ENCODE measurements at places on chromosomes 3 and 15.
A peak's percentile ranks its signal among the peaks of the same experiment; 100 is the strongest.

GRCh38 chr3:188507244-188507720 is 353.3 kb downstream of the LPP start:
- no peak for DNase-seq

DNA sequence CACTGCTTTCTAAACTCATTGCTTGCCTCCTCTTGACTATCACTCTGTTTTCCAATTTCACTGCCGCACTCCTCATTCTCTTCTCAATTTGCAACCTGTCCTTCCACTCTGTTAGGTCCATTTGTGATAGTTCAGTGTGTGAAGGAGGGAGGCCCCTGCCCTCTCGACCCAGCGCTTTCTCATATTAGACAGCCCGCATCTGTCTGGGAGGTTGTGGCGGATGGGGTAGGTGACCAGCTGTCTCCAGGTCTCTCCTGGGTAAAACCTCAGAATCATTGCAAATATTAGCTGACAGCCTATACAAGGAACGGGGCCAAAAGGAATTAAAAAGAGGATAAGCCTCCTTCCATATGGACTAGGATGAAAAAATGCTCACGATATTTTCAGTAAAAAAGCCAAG is 358.3 kb downstream of the SHQ1 start:
- DNase-seq: no peak

- no peak for DNase-seq
These were observed 52.8 kb downstream of the RAF1 start for GRCh38 chr3:12611117-12611516.

DNA sequence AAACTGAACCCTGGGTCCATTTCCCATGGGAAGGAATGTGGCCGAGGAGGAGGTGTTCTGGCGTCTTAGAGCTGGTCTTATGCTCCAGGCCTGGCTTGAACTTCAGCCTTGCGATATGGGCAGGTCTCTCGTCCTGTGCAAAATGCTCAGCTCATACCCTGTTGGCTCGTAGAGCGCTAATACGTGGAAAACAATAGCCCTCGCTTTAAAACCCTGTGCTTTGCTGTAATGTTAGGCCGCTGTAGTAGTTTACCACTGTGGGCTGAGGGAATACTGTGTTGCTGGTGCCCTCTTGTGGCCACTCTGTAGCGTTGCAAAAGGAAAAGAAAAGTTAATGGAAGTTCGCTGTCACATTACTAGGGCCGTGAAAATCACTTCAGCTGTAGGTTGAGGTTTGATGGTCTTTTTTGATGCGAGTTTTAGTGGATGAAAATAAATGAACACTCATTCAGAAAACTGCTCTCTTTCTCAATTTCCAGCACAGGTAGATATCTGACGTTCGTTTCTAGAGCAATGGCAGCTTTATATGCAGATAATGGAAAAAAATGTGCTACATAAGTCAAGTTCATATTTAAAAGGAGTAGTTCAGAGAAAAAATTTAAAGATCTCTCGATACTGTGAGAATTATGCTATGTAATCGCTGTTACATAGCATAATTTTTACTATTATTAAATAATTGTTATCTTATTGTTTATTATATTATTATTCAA is 92.9 kb downstream of the MCTP2 start:
- peak; percentile 45 for DNase-seq

GRCh38 chr3:124469555-124469954 is 260.7 kb upstream of the UMPS start:
- DNase-seq: no peak

- DNase-seq: no peak
These were observed 241.8 kb downstream of the ARRDC4 start for GRCh38 chr15:98202256-98202655.

DNA sequence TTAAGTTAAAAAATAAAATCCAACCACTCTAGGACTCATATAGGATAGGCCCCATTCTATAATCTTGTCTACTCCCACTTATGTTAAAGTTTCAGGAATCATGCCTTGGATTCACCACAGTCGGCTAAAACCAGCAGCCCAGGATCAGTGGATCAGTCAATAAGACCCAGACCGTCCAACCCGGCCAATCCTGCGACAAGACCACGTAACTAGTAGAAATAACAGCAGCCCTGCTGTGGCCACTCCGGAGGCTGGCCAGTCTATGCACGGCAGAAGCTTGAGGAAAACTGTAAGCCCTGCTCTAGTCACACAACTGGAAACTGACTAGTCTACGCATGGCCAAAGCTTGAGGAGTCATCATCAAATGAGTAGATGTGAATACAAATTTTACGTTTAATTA is 12.8 kb upstream of the SLC9C1 start:
- no peak for DNase-seq

DNA sequence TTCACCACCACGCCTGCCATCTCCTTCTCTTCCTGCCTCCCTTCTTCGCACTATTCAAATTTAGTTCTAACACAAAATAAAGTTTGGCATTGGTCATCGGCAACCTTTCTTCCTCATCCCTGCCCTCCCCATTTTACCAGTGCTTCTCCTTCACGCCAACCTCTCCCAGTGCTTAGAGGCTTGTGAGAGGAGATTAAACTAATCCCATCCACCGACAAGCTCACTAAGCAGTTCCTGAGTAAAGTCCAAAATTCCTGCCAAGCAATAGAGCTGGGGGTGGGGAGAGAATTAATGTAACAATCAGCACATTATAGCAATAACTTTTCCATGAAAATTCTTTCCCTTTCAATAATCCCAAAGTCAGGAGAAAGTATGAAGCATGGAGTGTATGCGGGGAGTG is 157.4 kb upstream of the GMNC start:
- DNase-seq: no peak

GRCh38 chr15:79849789-79850188 is 47.0 kb downstream of the MTHFS start:
- peak; percentile 32 for DNase-seq

DNA sequence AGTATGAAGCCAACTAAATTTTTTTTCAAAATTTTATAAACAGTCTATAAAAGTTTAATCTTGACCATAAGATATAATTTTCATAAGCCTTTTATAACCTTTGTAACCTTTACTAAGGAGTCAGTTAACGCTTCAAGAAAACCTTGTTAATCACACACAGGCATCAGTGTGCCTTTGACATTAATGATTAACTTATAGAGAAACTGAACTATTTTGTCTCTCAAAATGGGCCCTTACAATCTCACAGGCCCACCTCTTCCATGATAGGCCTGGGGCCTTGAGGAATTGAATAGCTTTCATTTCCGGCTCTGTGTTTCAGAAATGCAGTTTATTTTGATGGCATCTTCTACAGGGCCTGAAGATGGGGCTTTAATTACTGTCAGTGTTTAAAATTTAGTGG is 70.1 kb downstream of the CD200 start:
- no peak for DNase-seq

DNA sequence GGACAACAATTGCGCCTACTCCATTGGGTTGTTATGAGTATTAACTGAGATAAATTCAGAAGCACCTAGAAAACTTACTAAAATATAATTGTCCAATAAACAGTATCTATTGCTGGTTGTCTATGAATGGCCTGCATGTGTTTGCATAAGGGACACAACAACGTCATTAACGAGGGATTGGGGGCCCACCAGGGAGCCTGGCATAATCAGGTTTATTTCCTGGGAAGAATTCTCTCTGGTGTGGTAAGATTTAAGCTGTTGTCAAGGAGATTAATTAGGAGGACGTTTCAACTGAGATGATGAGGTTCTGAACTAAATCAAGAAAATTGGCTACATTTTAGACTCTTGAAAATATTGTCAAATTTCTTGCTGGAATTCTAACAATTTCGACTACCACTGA is 176.1 kb upstream of the CDIN1 start:
- no peak for DNase-seq

GRCh38 chr3:194637066-194637465 is 3.8 kb upstream of the TMEM44 start:
- DNase-seq: no peak

DNA sequence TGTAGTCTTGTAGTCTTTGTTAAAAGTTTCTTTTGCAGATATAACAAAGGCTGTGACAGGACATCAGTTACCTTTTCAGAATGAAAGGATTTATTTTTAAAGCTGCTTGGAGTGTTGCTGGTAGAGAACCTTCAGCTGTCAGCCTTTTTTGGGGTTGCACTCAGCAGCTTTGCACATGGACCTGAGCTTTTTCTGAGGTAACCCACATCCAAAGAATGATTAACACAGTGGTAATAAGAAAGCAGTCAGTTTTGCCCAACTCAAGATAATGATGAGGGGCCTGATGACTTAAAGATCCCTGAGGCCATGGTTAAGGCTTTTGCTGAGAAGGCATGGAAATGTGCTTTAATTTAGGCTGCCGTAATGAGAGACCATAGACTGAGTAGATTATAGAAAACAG is 1042.7 kb downstream of the PLOD2 start:
- no peak for DNase-seq

DNA sequence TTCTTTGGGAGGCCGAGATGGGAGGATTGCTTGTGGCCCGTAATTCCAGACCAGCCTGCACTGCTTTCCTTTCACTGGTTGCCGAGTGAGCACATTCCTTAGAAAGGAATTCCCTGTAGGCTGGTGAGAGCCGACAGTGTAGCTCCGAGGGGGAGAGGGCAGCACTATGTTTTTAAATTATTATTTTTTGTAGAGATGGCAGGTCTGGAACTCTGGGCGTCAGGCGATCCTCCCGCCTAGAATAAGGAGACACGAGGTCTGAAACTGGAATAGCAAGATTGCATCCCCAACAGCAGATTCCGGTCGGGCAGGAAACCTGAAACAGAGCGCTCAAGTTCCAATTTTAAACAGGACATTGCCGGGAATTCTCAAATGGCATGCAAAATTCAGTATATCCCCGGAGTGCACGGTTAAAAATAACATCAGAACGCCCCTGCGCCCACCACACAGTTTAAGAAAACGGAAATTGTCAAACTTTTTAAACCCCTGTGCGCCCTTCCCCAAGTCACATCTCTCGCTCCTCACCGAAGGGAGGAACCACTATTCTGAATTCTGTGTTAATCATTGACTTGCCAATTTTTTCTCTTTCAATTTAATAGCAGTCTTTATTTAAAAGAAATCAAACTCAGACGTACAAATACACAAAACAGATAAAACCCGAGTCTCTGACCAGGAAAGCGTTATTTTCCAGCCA is 643 bp upstream of the RNU5B-1 start:
- no peak for DNase-seq

- no peak for DNase-seq
These were observed 13.0 kb upstream of the CADPS start for GRCh38 chr3:62888180-62888579.

GRCh38 chr3:100720426-100720825 is 11.1 kb downstream of the TFG start:
- DNase-seq: no peak

- no peak for DNase-seq
These were observed 96.9 kb upstream of the ATP2B2 start for GRCh38 chr3:10602271-10602670.

DNA sequence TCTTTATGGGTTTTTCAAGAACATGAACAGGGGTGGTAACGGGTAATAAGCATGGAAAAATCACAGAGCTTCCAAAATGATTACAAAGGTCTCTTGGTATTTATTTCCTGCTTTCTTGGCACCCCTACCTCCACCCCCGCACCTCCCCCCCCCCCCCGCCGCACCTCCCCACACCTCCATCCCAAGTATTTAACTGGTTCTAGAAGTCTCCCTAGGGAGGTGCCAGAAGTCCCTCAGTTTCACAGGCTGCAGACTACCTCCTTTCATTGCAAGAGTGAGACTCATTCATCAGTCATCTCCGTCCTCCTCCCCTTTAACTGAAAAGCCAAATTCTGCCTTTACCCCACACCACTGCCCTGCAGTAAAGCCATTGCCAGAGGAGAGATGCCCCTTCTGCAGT is 169.4 kb downstream of the ALDH1A2 start:
- DNase-seq: no peak

DNA sequence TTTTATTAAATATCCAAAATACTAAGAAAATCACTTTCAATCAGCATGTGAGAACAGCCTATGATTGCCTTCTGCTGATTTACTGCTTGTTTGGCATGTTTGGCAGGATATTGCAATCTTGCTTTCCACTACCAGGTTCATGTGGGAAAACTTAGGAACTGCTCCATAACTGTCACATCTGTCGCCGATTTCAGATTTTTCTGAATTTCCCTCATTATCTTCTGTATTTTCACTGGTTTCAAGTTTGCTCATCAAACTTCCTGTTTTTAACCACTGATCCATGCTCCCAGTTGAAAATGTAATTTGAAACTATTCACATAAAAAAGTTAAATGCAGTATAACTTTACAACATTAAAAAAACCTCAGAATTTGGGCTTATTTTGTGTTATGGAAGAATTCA is 93.0 kb downstream of the NFKBIZ start:
- DNase-seq: no peak

DNA sequence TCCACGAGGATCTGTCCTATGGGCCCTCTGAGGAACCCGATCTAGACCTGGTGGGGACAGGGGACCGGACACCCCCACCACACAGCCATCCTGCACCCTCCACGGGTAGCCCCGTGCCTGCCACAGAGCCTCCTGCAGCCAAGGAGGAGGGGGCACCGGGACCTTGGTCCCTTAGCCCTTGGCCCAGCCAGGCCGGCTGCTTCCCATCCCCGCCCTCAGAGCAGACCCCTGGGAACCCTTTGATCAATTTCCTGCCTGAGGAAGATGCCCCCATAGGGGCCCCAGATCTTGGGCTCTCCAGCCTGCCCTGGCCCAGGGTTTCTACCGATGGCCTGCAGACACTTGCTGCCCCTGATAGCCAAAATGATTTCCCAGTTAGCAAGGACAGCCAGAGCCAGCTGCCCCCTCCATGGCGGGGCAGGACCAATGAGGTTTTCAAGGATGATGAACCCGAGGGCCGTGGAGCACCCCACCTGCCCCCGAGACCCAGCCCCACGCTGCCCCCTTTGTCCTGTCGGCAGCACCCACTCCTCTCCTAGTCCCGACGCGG is 91.5 kb downstream of the TBC1D2B start:
- no peak for DNase-seq

DNA sequence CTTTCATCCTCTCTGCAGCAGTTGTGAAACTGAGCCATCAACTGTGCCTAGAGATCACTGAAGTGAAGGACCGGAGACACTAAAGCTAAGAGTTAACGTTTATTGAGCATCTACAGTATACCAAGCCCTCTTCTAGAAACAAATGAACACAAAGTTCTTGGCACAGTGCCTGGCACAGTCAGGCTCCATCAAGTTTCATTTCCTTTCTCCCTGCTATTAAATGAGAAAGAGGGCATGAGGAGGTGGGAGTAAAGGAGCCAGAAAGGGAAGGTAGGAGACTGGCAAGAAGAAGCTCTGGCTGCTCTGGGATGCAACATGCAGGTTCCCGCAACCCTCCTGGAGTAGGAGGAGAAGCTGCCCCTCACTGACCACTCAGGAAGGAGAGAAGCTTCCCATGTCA is 30.6 kb downstream of the CYP19A1 start:
- no peak for DNase-seq

GRCh38 chr15:38430106-38430760 is 23.7 kb upstream of the FAM98B start:
- DNase-seq: no peak
